ENCODE measurements at places on chromosomes 5 and 9.
A peak's percentile ranks its signal among the peaks of the same experiment; 100 is the strongest.

GRCh38 chr5:17813214-17813613 lies 179.0 kb downstream of the TAF11L14 start:
- no peak for DNase-seq

GRCh38 chr5:107563959-107564544 lies 106.7 kb downstream of the EFNA5 start:
- no peak for DNase-seq

DNA sequence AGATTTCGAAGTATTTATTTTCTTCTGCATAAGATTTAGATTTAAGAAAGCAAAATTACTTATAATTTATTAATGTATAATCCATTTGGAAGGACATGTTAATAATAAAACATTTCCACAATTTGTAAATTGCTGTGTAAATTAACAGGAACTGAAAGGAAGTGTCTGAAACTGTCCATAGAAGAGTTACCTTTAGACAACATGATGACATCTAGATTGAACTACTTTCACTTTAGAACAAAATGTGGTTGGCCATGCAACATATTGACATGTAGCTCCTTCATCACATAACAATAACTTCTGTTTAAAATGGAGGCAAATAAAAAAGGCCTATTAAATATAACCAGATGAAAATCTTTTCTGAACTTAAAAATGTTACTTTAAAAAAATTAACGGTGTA lies 1849.5 kb upstream of the ACO1 start:
- no peak for DNase-seq

DNA sequence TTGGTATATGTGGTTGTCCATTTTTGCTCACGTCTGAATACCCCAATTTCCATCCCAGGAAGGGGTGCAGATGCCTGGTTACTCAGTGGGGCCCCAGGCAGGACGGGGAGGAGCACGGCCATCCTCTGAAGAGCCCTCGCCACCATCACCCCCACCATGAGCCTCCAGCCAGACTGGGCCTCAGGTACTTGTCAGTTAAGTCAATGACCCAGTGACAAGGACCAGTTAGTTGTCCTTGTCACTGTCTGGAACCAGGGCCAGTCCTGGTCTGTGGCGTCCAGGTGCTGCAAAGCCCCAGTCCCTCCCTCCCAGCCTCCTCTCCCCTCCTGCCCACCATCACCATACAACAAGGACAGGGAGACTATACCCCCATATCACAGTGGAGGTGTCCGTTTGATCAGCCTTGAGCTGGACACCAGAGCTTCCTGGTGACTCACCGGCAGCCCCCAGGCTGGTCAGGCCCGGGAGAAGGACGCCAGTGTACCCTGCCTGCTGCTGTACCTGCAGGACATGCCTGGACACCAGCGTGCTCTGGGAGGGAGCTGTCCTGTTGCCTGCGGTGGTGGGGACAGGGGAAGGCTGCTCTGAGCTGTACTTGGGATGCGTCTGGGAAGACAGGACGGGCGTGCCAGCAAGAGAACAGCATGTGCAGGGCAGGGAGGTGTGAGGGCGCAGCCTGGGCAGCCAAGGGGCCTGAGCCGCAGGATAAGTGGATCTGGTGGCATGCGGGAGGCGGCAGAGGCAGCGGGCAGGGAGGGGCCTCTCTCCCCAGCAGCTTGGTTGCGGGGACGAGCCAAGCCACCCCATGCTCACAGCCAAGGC lies 32.6 kb upstream of the TTLL11 start:
- no peak for DNase-seq

GRCh38 chr5:78778538-78778937 lies 130.0 kb upstream of the LHFPL2 start:
- DNase-seq, result no peak

GRCh38 chr9:70502690-70503089 lies 88.2 kb upstream of the KLF9 start:
- DNase-seq, result no peak

GRCh38 chr9:4886698-4887097 lies 94.0 kb downstream of the RCL1 start:
- DNase-seq, result no peak

- no peak for DNase-seq
Measured at GRCh38 chr5:169695919-169696490, 58.9 kb downstream of the DOCK2 start.

- no peak for DNase-seq
Measured at GRCh38 chr5:119031011-119031886, 39.6 kb upstream of the DMXL1 start.

- DNase-seq, result peak; percentile 7
Measured at GRCh38 chr5:170603578-170604565, 100.1 kb downstream of the KCNIP1 start.

DNA sequence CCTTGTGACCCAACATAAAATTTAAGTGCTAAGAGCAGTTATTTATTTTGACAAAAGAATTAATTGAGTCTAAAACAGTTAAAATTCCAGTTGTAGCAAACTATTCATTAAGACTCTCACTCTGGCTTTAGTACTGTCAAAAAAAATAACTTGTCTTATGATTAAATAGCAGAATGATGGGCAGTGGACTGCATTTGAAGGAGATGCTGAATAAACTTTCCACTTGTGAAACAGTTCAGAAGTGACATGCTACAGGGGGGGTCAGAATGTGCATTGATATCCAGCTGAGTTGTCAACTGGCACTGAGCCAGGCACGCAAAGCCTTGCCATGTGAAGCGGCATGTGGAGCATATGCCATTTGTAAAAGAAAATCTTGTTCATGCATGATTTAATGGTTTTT lies 76.0 kb downstream of the FCHO2 start:
- DNase-seq, result no peak

GRCh38 chr9:92711146-92711545 lies 41.2 kb upstream of the IPPK start:
- no peak for DNase-seq

GRCh38 chr9:37034938-37035647 lies 1.0 kb upstream of the PAX5 start:
- no peak for DNase-seq

DNA sequence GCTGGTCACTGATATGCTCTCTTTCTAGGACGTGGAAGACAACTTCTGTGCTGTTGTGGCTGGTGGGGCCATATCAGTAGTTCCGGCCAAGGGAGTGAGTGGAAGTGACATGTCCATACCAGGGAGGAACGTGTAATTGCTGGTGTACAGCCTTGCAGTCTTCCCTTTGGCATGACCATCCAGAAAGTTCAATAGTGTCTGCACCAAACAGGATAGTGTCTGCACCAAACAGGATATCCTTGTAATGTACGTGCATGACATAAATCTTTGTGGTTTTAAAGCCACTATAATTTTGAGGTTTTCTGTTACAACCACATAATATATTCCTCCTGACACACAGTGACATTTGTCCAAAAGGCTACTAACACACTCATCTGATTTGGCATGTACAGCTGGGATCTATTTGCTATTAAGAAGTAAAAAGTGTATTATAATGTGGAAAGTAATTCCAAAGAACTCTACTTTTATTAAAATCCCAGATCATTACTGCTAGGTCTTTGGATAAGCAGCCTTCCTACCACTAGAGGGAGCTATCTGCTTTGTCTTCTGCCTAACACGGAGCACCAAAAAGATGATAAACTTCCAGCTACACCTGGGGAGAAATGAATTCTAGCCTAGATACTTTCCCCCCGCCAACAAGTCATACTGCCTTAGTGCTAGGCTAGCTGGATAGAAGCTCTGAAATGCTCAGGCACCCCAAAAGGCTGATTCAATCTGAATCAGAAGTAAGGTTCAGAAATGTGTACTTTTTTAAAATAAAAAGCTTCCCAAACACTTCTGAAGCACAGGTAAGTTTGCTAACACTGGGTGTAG lies 52.7 kb downstream of the RNF145 start:
- DNase-seq, result no peak

DNA sequence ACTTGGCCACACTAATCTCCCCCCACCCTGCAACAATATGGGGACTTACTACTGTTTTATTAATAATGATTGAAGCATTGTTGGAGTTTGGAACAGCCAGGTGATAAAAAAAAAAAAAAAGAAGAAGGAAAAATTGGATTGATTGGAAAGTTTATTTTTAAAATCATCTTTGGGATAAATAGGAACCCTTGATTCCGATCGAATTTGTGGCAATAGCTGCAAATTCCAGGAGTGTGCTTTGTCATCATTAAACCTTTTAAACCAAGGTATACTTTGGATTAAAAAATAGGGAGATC lies 907 bp upstream of the NR2F1 start:
- DNase-seq, result no peak

DNA sequence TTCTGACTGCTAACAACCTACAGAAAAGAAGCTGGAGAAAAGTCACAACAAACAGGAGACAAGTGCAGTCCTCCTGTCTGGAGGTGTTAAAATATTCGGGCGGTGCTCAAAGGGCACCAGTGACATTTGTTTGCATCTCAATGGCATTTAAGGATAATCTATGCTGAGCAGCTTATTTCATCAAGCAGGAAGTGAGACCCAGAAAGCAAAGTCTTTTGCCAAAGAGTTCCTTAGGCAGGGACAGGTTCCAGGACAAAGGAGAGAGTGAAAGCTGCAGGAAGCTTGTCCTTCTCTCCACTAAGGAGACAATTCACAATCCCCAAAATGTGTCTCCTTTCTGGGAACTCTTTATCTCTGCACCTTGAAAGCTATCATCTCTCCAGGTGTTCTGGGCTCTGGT lies 38.7 kb upstream of the CDK20 start:
- no peak for DNase-seq

DNA sequence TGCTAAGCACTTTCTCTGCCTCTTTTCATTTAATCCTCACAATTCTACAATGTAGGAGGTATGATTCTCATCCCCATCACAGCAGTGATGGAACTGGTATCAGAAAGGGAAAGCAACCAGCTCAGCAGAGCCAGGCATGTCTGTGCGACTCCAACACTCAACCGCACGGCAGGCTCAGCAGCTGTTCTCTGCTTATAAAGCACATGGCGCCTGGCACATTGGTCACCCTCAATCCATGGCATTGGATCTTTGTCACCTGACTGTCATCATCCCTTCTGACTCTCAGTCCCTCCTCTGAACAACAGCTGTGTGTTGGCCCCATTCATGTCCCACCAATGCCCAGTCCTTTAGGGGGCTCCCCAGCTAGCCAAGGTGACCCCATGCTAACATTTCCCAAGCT lies 45.1 kb upstream of the HAND1 start:
- no peak for DNase-seq

DNA sequence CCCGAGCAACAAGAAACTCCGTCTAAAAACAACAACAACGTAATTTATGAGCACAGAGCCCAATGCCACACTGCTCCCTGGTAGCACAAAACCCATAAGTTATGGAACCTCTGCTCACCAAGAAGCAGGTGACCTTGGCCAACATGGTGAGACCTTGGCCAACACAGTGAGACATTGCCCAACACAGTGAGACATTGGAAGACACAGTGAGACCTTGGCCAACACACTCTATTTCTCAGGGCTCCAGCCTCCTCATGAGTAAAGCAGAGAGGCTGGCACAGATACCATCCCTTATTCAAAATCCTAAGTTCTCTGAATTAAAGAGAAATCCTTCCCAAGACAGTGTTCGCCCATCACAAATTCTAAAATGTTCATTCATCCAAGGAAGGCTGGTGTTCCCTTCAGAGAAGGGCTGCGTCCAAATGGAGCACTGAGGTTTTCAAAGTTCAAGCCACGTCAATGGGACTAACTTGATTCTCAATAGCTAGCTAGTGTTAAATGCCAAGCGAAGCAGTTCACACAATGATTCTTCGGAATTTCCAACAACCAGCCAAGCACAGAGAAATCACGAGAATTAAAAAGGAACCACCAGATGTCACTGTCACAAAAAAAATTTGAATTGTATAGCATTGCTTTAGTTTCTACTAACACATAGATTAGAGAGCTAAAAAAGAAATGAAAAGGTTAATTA lies 29.5 kb downstream of the TTC39B start:
- DNase-seq, result no peak

DNA sequence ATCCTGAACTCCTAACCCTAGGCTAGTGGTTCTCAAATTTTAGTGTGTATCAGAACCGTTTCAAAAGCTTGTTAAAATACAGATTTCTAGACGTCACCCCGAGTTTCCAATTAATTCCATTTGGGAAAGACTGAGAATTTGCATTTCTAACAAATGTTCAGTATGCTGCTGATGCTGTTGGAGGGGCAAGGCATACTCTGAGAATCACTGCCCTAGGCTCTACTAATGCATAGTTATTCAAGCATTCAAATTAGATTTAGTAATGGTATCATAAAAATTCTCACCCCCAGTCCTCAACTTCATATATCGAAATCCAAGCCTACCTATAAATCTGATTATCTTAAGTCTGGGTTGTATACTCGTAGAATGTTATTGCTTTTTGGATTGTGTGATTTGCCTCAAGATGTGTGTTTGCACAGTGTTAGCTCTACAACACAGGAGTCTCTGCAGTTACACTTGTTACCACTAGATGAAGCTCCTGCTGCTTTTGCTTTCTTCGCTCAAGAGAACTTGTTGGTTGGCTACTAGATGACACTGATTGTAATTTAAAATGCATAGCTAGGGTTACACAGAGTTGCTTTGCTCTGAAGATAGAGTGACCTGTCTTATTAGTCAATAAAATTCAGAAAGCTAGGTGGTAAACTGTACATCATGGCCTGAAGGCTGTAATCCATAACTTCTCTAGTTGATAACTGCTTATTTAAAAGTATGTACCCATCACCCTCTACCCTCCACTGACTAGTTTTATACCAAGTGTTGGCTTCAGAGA lies 7.5 kb upstream of the ERAP2 start:
- DNase-seq, result no peak

DNA sequence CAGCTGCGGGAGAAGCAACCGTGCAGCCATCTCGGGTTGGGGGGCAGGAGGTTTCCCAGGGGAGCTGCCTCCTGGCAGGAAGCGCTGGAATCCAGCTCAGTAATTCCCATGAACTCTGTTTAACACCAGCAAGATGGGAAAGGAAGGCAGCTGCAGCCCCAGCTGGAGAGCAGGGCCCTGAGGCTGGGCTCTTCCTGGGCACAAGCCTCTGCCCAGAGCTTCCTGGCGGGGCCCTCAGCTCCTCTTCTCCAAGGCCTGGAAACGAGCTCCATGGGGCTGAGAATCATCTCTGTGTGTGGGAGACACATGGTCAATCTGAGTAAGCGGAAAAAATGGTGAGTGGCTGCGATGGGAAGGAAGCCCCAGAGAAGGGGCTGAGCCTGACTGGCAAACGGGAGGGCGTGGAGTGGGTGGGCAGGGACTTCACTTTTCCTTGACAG lies 6.3 kb downstream of the MRPL36 start:
- DNase-seq, result no peak
